Glomerular endothelial cell (primary cell): ENCODE measurements at places on chromosomes 2 and 18. TPM values are rescaled to one million over a fixed set of nuclear protein-coding genes. Genes with fewer than 3 reads are reported as not detected.
A peak's percentile ranks its signal among the peaks of the same experiment; 100 is the strongest.

TTL gene
- total RNA-seq = 40.4 and 44.1 TPM in 2 replicates

RIT2 gene
- not detected in 2 replicates for total RNA-seq

GNLY gene
- not detected in 2 replicates for total RNA-seq

CRIM1 gene
- 357 and 618 TPM in 2 replicates for total RNA-seq

SP100 gene
- total RNA-seq = 146 and 208 TPM in 2 replicates

- DNase-seq = no peak
These were observed 375.7 kb downstream of the EIPR1 start for GRCh38 chr2:3001615-3002560.

DNA sequence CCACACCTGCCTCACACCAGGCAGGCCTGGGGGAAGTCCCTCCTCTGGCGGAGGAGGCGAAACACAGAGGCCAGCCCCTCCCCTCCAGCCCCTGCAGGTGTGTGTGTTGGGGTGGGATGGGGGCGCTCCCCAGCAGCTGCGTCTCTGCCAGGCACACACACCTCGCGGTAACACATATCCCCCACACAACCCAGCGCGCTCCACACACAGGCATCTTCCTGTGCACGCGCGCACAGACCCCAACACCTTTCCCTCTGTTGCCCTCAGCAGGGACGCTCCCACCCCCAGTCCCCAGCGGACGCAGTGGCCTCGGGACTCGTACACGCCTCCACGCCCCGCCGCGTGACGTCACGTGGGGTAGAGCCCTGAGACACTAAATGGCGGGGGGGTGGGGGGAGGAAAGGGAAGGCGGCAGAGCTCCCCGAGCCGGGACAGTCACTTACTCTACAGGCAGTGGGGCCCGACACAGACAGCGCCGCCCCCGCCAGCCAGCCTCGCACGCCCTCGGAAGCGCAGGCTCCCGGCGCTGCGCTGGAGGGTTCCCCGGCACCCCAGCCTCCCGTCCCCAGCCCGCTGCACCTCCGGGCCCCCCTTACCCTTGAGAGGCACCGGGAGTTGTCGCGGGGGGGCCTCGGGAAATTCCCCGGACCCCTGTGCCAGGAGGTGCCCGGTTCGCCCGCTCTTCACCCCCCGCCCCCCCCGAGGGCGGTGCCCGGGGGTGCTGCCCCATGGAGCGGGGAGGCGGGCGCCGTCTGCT, at the start of gene WNT10A:
Gene WNT10A (plus strand): TSS at position 751 of the 757 bp plus-strand sequence. CDS start 144 bp downstream, outside the sequence.
- DNase-seq = no peak

- DNase-seq = no peak
These were observed 69.9 kb downstream of the MARCO start for GRCh38 chr2:119011910-119012209.

- no peak for DNase-seq
These were observed 111.6 kb downstream of the SMAD7 start for GRCh38 chr18:48838921-48839818.

- DNase-seq = no peak
These were observed 433 bp upstream of the MFF start for GRCh38 chr2:227324642-227324994.

DNA sequence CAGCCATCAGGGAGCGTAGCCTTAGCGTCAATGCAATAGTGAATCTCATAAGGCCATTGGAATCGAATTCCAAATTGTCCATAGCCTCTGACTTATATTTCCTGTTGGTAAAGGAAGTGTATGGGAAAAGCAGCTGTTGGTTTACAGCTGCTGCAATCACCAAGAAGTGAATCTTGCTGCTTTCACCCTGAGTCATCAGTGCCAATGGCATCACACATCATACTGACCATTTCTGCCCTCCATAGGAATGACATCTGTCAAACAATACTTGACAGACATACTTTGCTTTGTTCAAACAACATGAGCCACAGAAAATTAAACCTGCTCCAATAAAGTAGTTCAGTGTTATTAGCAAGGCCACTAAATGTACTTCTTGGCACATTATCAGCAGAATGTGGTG, 111.2 kb upstream of the KLHL29 start:
- DNase-seq = no peak

GRCh38 chr2:220123751-220124150, 496.3 kb downstream of the SLC4A3 start:
- no peak for DNase-seq

DNA sequence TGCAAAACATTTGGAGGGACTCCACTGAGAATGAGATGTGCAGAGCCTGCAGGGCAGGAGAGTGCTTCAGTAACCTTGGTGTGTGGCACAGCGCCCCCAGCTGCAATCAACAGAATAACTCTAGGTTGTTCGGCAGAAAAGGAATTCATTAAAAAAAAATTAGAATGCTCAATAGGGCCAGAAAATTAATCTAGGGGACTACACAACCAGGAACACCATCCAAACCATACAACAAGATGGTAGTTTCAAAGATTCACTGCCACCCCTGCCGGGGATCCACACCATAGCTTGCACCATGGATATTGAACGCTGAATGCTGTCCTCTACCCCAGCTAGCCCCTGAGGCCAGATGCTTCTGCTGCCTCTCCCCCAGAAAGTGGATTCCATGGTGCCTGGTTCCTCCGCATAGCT, 50.1 kb downstream of the THUMPD2 start:
- no peak for DNase-seq

DNA sequence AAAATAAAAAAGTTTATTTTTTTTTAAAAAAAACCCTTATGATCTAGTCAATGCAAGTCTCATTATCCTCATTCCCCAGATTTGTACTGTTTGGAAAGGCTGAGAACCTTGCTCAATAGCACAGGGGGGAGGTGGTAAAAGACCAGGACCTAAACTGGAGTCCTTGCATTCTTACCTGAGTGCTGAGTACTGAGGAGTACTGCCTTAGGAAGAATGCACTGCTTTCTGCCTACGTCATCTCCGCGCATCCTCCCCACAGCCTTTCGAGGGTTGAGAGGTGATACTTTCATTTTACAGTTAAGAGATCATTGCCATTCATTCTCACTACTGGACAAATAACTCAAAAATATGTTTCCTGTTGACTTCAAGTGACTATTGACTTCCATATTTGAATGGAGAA, 73.8 kb downstream of the MAP3K20 start:
- DNase-seq = no peak

DNA sequence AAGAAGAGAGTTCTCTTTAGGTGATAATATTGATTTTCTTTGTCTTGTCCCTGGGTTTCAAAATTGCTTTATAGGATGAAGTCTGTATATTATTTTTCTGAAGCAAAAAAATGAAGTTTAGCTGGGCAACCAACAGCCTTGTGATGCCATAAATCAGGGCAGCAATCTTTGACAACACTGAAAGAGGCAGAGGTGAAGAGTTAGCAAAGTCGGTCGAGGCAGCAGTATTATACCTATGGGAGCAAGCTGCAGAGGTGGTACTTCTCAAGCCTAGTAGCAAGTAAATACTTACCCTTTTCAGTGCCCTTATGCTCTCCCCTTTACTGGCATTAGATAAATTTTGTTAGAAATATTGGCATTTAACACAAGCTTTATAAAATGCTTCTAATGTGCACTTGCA, 92.9 kb downstream of the NETO1 start:
- no peak for DNase-seq

DNA sequence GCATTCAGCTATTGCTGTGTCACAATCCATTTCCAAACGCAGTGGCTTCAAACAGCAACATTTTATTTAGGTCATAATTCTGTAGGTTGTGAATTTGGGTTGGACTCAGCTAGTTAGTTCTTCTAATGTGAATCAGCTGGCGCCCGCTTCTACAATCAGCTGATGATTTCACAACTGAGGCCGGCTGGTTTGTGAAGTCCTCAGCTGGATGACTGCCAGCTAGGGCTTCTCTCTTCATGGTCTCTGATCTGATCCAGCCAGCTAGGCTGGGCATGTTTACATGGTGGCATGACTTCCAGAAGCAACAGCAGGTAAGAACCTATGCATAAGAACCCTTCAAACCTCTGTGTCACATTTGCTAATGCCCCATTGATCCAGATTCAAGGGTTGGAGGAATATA, 172.0 kb downstream of the SLC4A10 start:
- DNase-seq = no peak

- DNase-seq = no peak
These were observed 49.9 kb upstream of the HS6ST1 start for GRCh38 chr2:128368437-128369107.

DNA sequence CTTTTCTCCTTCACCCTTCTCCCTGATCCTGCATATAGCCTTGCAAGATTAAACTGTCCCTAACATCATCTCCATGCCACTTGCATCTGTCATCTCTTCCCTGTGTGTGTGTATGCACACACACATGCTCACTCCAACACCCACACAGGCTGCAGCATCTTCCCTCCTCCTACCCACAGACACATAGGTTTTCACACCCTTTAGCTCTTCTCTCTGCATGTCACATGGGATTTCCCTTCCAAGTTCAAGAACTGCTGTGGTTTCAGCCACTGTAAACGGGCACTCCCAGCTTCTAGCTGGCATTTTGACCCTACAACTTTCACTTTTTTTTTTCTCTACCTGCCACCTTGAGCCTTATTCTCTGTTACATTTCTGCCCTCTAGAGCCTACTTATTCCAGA, 6.4 kb downstream of the CELF4 start:
- DNase-seq = no peak

- DNase-seq = no peak
These were observed 787.6 kb upstream of the SALL3 start for GRCh38 chr18:78192054-78192453.

DNA sequence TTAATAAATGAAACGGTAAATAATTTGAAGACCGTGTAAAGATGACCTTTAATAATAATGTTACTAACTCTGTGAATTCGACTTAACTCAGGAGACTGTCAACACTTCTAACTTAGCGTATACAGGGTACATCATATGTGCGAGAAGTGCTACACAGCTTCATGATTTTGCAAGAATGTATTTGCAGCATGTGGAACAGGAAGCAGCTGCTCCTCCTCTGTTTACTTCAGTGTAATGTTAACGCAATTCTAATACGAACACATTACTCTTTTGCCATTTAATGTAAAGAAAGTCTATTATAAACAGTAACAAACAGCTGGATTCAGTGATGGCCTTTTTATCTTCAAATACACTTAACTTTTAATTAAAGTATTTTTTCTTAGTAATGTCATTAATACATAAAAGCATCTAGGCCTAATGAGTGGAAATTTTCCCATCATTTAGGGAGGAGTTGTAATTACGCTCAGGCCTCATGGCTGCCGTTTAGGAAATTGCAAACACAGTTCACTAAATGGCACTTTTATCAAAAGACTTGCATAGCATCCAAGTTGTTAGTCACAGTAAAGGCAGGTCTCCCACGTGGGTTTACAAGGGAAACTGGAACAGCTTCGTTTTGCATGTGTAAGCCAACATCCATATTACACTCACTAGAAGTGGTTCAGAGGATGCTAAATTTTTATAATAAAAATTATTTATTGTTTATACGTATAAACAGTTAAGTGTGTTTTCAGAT, 635.7 kb downstream of the FBXO15 start:
- DNase-seq = no peak

- DNase-seq = peak; percentile 5
These were observed 255.3 kb downstream of the VAPA start for GRCh38 chr18:10169064-10169562.

- DNase-seq = no peak
These were observed 149.8 kb downstream of the ACTR3 start for GRCh38 chr2:114039677-114040076.
